ENCODE measurements at places on chromosomes 3 and 15. TPM values are rescaled to one million over a fixed set of nuclear protein-coding genes. Genes with fewer than 3 reads are reported as not detected.
A peak's percentile ranks its signal among the peaks of the same experiment; 100 is the strongest.

- peak; percentile 63 for DNase-seq
Measured at GRCh38 chr3:17195192-17195611, 310.4 kb downstream of the PLCL2 start.

GRCh38 chr3:129291236-129291886 is 12.7 kb downstream of the HMCES start:
- DNase-seq, result no peak

GRCh38 chr3:44802011-44802410 is 40.4 kb downstream of the KIF15 start:
- no peak for DNase-seq

DNA sequence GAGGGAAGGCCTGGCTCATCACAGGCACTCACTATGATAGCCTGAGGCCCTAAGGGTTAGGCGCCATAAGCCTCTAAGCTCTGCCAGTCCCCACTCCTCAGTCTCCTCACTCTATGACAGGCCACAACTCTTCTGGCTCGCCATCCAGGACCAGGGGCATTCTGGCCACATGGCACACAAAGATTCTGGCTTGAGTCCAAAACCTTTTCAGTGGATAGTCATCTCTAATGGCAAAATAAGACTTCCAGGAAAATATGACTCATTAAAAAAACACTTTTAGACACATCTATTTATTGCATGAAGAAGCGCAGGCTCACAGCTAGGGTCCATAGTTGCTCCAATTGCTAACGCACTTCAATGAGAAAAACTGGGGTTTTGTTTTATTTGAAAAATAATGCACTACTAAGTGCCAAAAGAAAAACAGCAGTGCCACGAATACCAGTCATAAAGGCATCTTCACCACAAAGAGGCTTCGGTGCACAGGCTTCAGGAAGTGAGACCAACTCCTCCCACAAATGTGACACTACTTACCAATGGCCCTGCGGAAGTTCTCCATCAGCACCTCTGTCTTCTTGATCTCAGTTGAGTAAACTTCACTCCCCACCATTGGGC is 11.1 kb downstream of the RUVBL1 start:
- DNase-seq, result no peak

DNA sequence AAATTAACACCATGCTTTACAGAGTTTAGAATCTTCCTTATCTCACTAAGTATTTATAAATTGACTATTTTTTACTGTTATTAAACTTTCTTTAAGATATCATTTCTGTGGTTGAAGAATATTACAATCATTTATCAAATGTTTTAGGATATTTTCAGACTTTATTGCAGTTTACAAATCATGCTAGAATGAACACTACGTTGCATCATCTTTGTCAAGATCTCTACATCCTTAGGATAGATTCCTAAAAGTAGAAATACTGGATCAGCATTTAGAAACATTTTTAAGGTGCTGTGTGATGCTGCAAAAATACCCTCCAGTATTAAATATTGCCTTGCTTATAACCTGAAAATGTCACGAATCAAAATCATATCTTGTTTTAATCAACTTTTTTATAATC is 2.5 kb upstream of the PLD1 start:
- DNase-seq, result no peak

GRCh38 chr15:100529556-100529955 is 806 bp upstream of the CERS3 start:
- no peak for DNase-seq

The ANKUB1 gene
- total RNA-seq, result not detected

The PP2D1 gene
- total RNA-seq, result not detected
